AG04450 (cell line): ENCODE measurements at places on chromosomes 13 and 19.

GRCh38 chr13:38979891-38980749 is 10.5 kb downstream of the STOML3 start:
- DNase-seq: no peak

DNA sequence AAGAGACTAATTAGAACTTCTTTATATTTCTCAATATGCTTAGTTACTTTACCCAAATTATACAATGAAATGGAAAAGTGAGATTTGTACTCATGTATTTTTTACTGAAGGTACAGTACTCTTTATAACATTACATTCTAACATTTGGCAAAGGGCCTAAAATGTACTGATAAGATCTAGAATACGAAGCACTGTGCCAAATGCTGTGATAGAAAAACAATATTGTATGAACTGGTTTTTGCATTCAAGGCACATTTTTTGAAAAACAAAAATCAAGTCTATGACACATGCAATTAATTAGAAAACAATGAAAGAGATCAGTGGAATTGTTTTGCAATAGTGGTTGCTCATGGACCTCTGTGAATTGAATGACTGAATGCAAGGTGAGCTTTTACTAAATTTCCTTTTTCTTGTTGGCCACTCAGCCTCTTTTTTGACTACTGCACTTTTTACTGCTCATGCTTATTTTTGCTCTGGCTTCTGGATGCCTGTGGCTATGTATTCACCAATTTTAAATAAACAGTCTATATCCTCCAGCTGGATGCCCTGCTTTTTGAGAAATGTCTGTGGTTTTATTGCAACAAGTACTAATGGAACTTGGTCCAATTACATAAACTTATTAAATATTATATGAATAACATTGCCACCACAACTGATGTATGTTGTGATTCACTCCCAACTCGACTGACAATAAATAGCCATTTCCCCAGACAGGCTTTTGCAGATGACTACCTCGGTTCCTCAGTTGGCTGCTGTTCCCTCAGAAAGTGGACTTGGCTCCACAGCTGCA is 41.4 kb upstream of the OBI1 start:
- DNase-seq: no peak

- no peak for DNase-seq
Measured at GRCh38 chr19:51602189-51602854, 27.9 kb downstream of the SIGLEC5 start.

DNA sequence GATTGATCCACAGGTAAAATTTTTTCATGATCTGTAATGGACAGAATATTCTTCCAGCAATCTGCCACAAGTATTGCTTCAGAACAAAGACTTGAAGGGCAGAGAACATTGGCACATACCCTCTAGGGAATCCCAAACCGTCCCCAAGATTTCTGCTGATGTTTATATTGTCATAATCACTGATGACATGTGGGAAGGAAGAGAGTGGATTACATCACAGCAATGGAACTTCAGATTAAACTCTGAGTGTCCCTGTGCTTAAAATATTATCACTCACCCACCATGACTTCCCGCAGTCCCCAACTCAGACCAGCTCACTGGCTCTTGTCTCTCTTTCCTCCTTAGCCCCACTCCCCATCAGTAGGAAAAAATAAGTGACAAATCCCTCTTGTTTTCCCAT is 8.5 kb upstream of the TPT1 start:
- no peak for DNase-seq

DNA sequence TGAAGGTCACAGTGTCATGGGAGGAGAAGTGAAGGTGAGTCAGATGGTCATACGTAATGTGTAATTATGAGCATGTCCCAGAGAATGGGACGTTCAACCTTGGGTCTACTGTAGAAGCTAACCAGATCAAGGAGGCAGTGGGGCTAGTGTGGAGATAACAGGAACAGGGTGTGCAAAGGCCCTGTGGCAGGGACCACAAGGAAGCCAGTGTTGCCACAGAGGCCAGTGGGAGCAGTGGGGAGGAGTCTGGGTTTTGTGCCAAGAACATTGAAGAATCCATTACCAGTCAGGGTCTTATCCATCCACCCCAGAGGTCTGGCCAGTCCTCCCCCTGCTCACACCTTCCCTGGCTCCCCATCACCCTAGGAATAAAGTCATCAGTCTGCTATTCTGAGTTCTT is 3.3 kb downstream of the MRPL4 start:
- no peak for DNase-seq

DNA sequence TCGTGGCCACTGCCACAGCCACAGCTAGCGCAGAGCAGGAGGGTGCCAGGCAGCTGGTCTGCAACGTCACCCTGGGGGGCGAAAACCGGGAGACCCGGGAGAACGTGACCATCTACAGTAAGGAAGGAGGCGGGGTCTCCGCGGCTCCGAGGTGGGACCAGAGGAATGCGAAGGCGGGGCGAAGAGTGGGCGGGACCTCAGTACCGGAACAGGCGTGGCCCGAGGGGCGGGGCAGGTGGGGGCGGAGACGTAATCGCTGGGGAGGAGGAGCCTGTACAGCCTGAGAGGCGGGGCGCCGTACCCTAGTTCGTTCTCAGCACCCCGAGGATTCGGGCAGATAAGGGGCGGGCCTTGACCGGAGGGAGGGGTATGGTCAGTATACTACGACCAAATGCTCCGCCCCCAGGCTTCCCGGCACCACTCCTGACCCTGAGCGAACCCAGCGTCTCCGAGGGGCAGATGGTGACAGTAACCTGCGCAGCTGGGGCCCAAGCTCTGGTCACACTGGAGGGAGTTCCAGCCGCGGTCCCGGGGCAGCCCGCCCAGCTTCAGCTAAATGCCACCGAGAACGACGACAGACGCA is 2.5 kb downstream of the ICAM5 start:
- DNase-seq: no peak

DNA sequence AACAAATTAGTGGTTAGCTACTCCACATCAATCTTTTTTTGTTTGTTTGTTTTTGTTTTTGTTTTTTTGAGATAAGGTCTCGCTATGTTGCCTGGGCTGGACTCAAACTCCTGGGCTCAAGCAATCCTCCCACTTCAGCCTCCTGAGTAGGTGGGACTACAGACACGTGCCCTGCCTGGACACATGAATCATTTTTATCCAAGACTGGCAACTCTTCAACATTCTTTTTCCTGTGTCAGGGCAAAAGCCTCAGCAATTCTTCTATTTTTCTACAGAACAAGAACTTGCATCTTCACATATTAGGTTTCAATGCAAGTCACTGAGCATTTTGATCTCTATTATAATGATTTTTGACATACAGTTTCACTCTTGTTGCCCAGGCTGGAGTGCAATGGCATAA is 76.8 kb upstream of the LRCH1 start:
- DNase-seq: no peak

GRCh38 chr13:83730674-83731073 is 151.6 kb downstream of the SLITRK1 start:
- DNase-seq: no peak

DNA sequence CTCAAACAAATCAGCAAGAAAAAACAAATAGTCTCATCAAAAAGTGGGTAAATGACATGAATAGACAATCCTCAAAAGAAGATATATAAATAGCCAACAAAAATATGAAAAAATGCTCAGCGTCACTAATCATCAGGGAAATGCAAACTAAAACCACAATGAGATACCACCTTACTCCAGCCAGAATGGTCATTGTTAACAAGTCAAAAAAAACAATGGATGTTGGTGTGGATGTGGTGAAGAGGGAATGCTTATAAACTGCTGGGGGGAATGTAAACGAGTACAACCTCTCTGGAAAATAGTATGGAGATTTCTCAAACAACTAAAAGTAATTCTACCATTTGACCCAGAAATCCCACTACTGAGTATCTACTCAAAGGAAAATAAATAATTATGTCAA is 239.2 kb upstream of the RFC3 start:
- DNase-seq: no peak

DNA sequence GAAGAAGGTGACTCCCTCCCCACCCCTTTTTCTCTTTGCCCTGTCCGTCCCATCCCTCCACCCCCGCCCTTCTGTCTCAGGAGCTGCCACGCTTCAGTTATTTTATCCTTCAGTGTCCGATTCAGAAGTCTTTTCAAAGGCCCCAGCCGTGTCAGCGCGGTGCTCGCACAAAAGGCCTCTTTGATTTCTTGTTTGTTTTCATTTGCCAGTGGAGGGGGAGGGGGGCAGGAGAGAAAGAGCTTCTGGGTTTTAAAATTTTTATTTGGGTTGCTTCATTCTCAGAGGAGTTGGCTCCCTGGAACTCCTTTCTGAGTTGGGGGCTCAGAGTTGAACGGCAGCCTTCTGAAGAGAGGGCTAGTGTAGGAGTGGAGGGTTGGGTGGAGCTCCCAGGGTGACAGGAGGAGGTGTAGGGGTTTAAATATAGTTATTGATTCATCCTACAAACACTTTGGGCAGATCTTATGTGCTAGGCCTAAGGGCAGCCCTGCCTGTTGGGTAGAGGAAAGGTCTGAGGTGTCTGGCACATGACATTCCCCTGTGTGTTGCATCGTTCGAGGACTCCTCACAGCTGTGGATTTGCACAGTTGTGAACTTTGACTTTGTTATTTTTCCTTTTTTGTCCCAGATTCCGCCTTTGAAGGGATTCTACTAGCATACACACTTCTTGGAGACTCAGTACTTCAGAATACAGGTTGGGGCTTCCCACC is 36.8 kb downstream of the NFIX start:
- no peak for DNase-seq

DNA sequence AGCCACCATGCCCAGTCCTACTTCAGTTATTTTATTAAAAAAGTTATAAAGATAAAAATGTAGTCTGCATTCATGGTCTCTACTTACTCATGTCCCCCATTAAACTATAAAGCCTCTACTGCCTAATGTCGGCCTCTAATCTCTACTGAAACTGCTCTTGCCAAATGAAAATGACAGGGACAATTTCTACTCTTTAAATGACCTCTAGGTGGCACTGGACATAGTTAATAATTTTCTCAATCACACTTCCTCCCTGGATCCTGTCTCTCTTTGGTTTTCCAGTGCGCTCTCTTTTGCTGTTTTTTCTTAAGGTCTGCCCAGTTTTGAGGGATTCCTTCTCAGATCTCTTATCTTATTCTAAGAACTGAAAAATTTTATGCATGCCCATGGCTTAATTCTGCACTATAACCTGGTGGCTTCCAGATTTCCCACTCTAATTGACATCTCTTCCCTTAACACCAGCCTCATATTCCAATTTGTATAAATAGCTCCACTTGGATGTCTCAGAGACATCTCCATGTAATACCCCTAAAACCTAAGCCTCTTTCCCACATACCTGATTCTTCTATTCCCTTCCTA is 54.3 kb downstream of the MTMR6 start:
- no peak for DNase-seq

- DNase-seq: no peak
Measured at GRCh38 chr19:36203293-36203692, 11.2 kb downstream of the ZNF565 start.

- DNase-seq: no peak
Measured at GRCh38 chr19:52734331-52734892, 432 bp downstream of the ZNF611 start.

- DNase-seq: no peak
Measured at GRCh38 chr13:28357247-28357825, 137.6 kb downstream of the FLT1 start.

DNA sequence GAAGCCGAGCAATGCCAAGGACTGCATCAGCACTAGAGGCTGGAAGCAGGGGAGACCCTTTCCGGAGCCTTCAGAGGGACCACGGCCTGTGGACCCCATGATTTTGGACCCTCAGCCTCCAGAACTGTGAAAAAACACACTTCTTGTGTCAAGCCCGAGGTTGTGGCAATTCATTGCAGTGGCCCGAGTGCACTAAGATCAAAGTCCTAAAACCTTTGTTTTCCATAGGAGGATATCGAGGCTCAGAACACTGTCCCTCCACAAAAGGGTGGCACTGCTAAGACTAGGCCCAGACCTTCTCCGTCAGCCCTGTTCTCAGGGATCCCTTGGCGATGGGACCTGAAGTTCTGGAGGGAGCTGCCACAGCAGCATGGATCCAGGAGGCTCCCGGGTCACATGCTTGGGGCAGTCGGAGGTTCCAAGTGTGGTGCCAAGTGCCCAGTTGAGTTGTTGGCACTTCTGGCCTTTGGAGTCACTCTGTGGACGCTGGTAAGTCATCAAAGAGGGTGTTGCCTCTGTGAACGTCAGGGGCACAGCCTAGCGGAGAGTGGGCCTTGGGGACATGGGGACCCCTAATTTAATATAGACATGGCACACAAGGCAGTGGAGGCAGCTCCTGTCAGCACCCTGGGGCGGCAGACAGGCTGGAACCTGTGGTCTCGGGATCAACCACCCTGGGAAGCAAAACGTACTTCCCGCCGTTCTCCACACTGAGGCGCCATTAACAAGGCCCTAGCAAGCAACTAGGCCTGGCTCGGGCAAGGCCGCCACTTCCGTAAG is 199.2 kb downstream of the COL4A1 start:
- no peak for DNase-seq

DNA sequence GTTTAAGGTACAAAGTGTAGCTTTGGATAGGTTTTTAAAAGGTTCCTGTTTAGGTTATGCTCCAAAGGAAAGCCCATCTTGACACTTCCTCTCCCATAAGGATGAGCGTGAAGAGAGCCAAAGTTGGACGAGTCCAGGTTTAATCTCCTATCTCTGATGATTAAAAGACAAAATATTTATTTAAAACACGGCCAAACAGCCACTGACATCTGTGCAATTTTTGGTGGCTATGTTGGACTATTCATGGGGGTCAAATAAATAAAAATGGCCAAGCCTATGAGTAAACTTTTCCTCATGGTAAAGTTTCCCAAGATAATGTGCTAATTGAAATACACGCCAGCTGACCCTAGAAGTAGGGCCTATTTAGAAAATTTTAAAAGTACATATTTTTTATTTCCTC is 69.0 kb upstream of the DOCK9 start:
- DNase-seq: no peak

GRCh38 chr13:77443511-77443910 is 92.0 kb upstream of the SCEL start:
- no peak for DNase-seq

GRCh38 chr19:7618348-7618747 is 11.0 kb downstream of the XAB2 start:
- no peak for DNase-seq

GRCh38 chr13:105599477-105600037 is 935.9 kb downstream of the EFNB2 start:
- DNase-seq: no peak

- DNase-seq: no peak
Measured at GRCh38 chr13:46468570-46469463, 81.8 kb upstream of the RUBCNL start.

- no peak for DNase-seq
Measured at GRCh38 chr19:39502640-39503417, 4.1 kb downstream of the DLL3 start.

- DNase-seq: no peak
Measured at GRCh38 chr13:75896271-75896670, 260.1 kb downstream of the LMO7 start.

DNA sequence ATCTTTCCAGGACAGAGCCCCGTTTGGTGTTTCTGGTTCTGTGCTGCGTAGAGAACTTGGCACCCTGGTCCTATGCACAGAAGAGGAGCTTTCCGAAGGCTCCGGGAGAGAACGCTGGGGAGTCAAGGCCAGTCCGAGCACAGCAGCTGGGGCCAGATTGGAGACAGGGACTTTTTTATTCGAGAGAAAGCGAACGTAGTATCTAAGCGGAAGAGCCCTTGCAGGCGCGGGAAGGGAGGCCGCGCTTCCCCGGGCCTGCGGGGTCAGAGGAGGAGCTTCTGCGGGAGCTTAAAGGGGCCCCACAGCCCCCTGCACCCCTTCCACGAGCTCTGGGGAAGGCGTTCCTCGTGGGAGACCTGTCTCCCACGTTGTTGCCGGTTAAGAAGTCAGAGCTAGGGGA is 48.6 kb upstream of the ARHGEF7 start:
- no peak for DNase-seq

- DNase-seq: peak; percentile 79
Measured at GRCh38 chr13:110012102-110012739, 225.8 kb upstream of the IRS2 start.
